ENCODE measurements at places on chromosomes 3 and 15.

GRCh38 chr3:117193390-117193789 lies 483.8 kb downstream of the TUSC7 start:
- no peak for DNase-seq

GRCh38 chr3:23810343-23811184 lies 4.8 kb downstream of the UBE2E1 start:
- DNase-seq = peak; percentile 64

DNA sequence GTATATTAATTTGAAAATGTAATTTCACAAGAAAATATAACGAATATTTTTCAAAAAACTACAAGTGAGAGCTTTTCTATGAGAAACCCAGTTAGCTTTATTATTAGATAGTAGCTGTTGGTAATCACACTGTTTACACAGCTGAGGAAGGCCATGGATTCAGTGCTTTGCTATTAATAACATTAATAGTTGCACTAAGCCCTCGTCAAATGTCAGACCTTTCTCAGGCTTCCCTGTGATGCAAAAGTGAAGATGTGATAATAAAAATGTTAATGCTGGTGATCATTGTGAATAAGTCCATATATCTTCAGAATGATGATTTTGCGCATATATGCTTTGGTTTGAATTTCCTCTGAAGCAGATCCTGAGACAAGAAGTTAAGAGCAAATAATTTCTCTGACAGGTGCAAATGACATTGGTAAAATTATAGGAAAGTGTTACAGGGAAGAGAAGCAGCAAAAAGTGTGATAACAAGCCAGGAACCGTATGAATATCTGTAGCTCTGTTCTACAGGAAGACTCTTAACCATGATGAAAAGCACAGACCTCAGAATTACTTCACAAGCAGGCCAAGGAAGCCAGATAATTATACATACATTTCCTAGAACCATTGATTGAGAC lies 56.5 kb upstream of the CNTN6 start:
- DNase-seq = no peak

DNA sequence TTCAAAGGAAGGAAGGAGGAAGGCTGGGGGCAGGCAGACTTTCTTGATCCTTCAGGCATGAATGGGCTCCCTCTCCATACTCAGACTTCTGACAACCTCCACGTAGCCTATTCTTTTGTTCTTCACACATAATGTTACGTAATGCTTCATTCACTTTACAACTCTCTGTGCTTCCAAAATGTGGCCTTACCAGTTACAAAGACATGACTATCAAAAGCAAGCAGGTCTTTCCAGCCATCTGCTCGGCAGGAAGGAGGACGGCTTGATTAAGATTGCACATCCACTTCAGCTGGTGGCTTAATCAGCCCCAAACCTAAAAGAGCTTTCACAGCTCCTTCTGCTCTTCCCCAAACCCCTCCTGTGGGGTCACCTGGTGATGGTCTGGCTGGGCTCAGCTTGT lies 263.2 kb downstream of the XXYLT1 start:
- DNase-seq = no peak

DNA sequence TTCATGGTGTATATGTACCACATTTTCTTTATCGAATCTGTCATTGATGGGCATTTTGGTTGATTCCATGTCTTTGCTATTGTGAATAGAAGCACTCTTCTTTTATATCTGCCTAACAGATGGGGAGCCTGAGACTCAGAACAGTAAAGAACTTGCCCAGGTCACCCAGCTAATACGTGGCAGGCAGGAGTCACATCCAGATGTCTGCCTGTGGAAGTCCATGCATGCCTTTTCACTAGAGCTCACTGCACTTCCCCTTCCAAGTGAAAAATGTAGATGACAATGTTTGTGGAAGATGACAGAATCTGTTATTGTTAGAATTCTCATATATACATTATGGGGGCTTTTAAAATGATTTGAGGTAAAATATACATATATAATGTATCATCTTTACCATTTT lies 165.0 kb downstream of the PDZRN3 start:
- DNase-seq = no peak

DNA sequence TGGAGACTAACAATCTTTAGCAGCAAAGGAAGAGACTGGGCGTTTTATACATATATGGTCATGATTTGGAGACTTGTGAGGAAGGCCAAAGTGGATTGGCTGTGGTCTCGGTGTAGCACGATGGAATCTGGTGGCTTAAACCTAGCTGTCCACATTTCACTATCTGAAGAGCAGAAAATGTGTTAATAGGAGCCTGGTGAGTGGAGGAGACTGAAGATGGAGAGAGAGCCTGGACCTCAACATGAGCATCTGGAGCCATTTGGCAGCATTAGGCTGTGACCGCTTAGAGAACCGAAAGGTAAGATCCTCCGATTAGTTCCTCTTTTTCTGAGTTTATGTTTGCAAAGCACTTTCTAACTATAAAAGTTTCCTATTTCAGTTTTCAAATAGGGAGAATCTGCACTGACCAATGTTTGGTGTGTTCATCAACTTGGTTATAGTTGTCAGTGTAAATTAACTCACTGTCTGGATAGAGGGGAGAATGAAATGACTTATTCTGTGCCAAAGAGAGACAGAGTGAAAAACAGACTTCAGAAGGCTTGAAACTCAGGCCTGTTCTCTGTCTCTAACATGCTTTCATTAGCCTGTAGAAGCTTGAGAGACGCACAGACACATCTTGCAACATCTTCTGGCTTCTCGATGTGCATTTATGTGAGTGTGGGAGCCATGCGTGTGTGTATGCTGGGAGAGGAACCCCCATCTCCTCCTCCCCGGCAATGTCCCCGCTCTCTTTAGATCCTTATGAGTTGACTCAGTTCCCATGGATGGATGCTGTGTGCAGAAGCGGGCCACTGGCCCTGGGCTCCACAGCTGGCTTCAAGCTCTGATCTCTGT lies 244.7 kb upstream of the TBL1XR1 start:
- DNase-seq = no peak

DNA sequence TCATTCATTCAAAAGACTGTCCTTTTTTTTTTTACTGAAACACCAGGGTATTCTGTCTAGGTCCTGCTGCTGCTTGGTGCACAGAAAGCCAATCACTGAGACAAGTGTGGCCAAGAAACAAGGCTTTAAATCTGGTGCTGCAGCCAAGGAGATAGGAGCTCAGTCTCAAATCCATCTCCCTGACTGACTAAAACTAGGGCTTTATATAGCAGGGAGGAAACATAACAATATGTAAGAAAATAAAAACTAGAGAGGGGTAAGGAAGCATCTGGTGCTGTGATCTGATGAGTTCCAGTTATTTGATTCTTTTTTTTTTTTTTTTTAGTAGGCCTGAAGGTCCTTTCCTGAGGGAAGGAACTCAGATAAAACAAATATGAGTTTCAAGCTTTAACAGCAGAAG lies 139.8 kb downstream of the ATG7 start:
- no peak for DNase-seq

GRCh38 chr15:99021694-99022093 lies 14.1 kb upstream of the PGPEP1L start:
- DNase-seq = no peak

GRCh38 chr3:13877911-13878280 lies 2.0 kb downstream of the WNT7A start:
- DNase-seq = no peak

DNA sequence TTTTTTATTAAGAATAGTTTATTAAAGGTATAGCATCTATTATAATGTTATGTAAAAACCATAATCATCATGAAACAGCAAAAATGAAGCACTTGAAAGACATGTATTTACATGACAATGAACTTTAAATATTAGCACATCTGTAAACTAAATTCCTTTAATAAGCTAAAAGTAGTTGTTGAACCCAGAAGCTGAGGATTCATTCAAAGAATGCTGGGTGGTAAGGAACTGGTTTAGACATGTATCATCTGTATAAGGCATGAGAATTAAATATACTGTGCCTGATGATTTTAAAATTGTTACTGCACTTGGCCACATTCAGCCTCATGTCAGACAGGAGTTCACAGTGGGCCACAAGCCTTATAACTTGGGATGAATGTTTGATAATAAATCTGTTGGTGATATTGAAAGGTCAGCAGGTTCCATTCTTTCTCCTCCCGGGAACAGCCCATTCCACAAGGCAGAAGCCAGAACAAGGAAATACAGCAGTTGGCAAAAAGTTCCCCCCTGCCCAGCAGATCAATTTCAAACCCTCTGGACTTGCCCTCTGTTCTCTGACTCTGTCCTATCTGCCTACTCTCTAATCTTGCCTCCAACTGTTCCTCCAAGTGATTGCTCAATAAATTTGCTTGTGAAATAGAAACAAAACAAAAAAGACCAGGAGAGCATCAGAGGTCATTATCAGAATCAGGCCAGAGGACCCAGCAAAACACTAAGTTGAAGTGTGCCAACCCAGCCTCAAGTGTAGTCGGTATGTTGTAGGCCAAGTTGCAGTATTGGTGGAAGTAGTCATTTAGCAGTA lies 49.8 kb upstream of the TEX264 start:
- no peak for DNase-seq

GRCh38 chr3:23991306-23991682 lies 46.2 kb downstream of the NR1D2 start:
- DNase-seq = no peak

DNA sequence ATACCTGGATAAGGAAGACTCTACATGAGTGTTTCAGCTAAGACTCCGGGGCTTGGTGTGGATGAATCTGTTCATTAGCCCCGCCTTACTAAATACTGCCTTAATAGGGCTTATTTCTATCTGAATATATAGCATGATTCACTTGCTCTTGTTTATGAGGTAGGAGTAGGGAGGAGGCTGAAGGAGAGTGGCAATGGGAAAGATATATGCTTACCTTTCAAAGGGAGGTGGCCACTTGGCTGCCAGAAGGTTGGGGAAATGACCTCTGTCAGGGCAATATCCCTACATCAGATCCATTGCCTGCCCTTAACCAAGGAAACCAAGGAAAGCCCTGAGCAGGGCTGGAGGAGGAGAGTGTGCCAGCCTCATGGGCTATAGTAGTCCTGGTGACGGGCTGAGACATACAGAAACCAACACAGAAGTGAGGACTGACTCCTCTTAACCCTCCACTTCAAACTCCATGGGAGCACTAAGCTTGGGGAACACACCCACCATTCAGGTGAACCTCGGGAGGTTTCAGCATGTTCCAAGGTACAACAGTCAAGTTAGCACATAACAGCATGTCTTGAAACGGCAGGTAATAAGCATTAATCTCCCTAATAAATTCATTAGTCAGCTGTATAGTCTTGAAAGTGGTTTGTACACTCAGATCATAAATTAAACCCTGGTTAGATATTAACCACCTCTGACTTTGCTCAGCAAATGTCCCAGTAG lies 80.1 kb downstream of the EOMES start:
- DNase-seq = no peak

DNA sequence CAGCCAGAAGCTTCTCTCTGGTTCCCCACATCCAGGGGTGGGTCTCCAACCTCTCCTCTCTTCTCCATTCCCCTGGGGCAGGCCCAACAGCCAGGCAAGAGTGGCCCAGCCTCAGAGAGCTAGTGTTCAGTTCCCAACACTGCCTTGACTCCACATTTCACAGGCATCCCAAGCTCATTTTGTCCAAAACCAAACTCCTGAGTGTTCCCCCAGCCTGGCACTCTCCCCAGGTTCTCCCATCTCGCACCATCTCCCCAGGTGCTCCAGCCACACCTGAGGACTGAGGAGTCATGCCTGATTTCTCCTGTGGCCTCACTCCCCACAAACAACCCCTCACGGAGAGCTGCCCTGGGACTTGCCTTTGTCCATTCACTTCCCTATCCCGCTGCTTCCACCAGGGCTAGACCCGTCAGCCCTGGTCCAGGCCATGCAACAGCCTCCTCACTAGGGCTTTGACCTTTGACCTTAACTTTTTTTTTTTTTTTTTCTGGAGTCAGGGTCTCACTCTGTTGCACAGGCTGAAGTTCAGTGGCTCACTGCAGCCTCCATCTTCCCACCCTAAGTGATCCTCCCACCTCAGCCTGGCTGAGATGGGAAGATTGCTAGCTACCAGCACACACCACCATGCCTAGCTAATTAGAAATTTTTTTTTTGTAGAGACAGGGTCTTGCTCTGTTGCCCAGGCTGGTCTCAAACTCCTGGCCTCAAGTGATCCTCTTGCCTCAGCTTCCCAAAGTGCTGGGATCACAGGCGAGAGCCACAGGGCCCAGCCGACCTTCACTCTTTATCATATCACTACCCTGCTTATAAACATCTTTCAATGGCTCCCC lies 3.9 kb upstream of the CSK start:
- DNase-seq = no peak

- no peak for DNase-seq
These were observed at the start of gene UCN2 for GRCh38 chr3:48563382-48563918. UCN2 (minus strand) TSS chr3:48563781; CDS start chr3:48563124, 657 bp downstream.

GRCh38 chr3:23396746-23397145 lies 193.6 kb downstream of the UBE2E2 start:
- no peak for DNase-seq

- DNase-seq = no peak
These were observed 48.9 kb upstream of the AMOTL2 start for GRCh38 chr3:134423153-134423552.

- DNase-seq = no peak
These were observed 200.7 kb downstream of the SOX2 start for GRCh38 chr3:181912384-181912783.

GRCh38 chr15:93046721-93047120 lies 42.3 kb downstream of the RGMA start:
- no peak for DNase-seq

DNA sequence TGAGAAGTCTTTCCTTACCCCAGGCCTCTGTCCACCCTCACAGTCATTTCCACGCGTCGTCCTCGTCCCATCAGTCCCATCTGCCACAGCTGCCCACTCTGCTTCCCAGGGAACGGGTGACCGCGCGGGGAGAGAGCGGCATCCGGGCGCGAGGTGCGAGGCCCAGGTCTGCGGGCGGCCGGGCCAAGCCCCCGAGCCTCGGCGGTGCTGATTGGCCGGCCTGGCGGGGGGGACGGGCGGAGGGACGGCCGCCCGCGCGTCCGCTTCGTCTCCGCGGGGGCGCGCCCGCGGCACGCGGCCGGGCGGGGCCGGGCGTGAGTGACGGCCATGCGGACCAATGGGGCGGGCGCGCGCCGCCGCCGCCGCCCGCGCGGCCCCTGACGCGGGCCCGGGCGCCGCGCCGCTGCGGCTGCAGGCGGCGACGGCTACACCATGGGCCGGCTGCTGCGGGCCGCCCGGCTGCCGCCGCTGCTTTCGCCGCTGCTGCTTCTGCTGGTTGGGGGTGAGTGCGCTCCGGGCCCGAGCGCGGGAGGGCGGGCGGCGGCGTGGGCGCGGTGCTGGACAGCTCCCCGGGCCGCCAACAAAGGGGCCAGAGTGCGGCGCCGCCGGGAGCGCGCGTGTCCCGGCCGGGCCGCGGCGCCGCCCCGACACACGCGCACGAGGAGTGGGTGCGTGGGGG lies at the start of gene PODXL2:
Gene PODXL2 (plus strand): TSS at position 398 of the 679 bp plus-strand sequence. CDS start 35 bp downstream, at position 433.
- no peak for DNase-seq

- DNase-seq = peak; percentile 64
These were observed at the start of gene RASSF1 for GRCh38 chr3:50340448-50341329. RASSF1 (minus strand) TSS chr3:50340836; CDS start chr3:50340805, 31 bp downstream.

DNA sequence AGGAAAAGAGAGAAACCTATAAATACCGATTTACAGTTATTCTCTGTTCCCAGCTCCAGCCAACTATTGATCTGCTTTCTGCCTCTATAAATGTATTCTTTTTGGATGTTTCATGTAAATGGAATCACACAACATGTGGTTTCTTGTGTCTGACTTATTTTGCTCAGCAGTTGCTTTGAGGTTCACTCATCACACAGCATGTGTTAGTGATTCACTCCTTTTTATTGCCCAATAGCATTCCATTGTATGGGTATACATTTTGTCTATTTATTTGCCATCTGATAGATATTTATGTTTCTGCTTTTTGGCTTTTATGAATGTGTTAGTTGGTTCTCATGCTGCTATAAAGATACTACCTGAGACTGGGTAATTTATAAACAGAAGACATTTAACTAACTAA lies 23.6 kb downstream of the CCR1 start:
- DNase-seq = no peak
